ENCODE measurements at places on chromosomes 3 and 15.
A peak's percentile ranks its signal among the peaks of the same experiment; 100 is the strongest.

GRCh38 chr3:194472290-194472920, 14.4 kb downstream of the ATP13A3 start:
- H3K36me3 ChIP-seq = no peaks in the 10 kb centered on the region
- peaks cover 60% of the 10 kb centered on the region for H3K4me1 ChIP-seq
- DNase-seq = no peak

GRCh38 chr15:77083381-77084160, 12.7 kb upstream of the TSPAN3 start:
- H3K27ac ChIP-seq = peak overlapping the region; percentile 53
- H3K4me1 ChIP-seq = peaks cover 12% of the 10 kb centered on the region
- H3K36me3 ChIP-seq = no peaks in the 10 kb centered on the region
- H3K4me3 ChIP-seq = peak overlapping the region; percentile 58

- H3K4me1 ChIP-seq = peaks cover 7% of the 10 kb centered on the region
- H3K36me3 ChIP-seq = no peaks in the 10 kb centered on the region
- no peak overlapping the region for H3K4me3 ChIP-seq
- H3K27me3 ChIP-seq = no peaks in the 10 kb centered on the region
Observed at GRCh38 chr3:98690876-98691275, 72.3 kb upstream of the ST3GAL6 start.

GRCh38 chr3:150149651-150150051, 179.0 kb upstream of the PFN2 start:
- no peak overlapping the region for H3K4me3 ChIP-seq
- no peaks in the 10 kb centered on the region for H3K36me3 ChIP-seq
- H3K27ac ChIP-seq = no peak overlapping the region
- DNase-seq = no peak

- DNase-seq = no peak
- peaks cover 4% of the 10 kb centered on the region for H3K36me3 ChIP-seq
- peak overlapping the region; percentile 73 for H3K4me3 ChIP-seq
- H3K4me1 ChIP-seq = peaks cover 49% of the 10 kb centered on the region
- peak overlapping the region; percentile 81 for H3K27ac ChIP-seq
Observed at GRCh38 chr3:129027544-129027880, 26.4 kb downstream of the EFCC1 start.
